Aorta (tissue), 5 donors: ENCODE measurements at places on chromosomes 6 and 20. TPM values are rescaled to one million over a fixed set of nuclear protein-coding genes. Genes with fewer than 3 reads are reported as not detected.
A peak's percentile ranks its signal among the peaks of the same experiment; 100 is the strongest.

The SOBP gene
- total RNA-seq, result 20.2 TPM

The SGK2 gene
- total RNA-seq, result 3.4 TPM

The HDGFL1 gene
- not detected for total RNA-seq

The COL9A3 gene
- total RNA-seq, result 6.5 TPM

DNA sequence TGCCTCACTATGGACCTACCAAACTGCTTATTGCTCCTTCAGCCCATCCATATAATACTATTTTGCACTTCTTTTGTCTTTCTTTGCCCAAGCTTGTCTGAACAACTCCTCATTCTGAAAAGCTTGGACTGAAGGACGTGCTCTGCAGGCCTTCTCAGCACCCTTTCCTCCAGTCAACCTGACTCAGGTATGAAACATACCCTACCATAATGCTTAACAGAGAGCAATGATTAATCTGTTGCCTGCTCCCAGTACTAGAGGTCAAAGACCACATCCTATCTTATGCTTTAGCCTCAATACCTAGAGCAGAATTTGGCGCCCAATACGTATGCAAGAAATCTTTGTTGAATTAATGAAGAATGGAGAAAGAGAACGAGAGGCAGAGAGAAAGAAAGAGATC is 55.2 kb downstream of the ATXN1 start:
- H3K4me1 ChIP-seq, result peaks cover 3% of the 10 kb centered on the region
- no peak overlapping the region for H3K27ac ChIP-seq
- no peak overlapping the region for H3K4me3 ChIP-seq

DNA sequence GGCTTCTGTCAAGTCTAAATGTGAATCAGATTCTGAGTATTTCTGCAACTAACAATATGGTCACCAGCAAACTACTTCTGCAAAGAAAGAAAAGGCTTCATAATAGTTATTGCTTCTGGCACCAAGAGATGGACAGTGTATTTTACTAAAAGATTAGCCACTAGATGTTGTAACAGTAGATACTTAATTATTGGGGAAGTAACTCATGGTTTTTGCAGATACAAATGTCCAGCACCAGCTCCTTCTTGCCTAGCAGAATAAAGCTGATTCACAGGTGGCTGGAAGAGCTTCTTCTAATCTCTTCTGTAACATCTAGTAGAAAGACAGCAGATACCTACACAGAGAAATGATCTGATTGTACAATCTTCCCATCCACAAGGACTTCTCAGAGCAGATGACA is 21.2 kb downstream of the ATXN1 start:
- H3K27ac ChIP-seq, result no peak overlapping the region
- no peak for DNase-seq
- no peak overlapping the region for H3K4me3 ChIP-seq

GRCh38 chr20:1568163-1568490 is 10.6 kb upstream of the SIRPD start:
- no peaks in the 10 kb centered on the region for H3K36me3 ChIP-seq
- no peak overlapping the region for H3K4me3 ChIP-seq
- no peak for DNase-seq
- no peak overlapping the region for H3K27ac ChIP-seq
- H3K4me1 ChIP-seq, result no peaks in the 10 kb centered on the region

DNA sequence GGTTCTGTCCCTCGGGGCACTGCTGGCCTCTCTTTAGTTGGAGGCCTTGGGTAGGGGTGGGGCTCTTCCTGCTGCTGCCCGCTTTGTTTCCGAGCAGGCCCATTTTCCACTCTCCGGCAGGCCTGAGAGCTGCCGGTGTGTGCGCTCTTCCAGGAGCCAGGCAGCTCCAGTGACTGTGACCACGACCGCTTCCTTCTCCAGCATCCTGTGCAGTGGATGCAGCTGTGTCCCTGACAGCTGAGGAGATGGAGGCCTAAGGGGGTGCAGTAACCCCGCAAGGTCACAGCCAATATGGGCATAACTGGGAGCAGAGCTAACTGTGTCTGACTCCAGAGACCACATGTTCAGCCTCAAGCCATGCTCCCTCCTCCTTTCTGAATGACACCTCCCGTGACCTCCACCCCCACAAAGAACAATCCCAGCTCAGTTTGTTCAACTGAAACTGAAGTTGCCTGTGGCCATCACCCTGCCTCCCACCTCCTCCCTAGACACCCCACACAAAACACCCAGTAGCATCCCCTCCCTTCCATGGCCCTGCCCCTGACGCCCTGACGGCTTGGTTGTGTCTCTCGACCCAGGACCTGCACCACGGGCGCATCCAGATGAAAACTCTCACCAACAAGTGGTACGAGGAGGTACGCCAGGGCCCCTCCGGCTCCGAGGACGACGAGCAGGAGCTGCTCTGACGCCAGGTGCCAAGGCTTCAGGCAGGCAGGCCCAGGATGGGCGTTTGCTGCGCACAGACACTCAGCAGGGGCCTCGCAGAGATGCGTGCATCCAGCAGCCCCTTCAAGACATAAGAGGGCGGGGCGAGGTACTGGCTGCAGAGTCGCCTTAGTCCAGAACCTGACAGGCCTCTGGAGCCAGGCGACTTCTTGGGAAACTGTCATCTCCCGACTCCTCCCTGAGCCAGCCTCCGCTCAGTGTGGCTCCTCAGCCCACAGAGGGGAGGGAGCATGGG is 27.8 kb downstream of the SPATA2 start:
- no peaks in the 10 kb centered on the region for H3K4me1 ChIP-seq
- DNase-seq, result no peak
- peak overlapping the region; percentile 78 for H3K27ac ChIP-seq
- peaks cover 2% of the 10 kb centered on the region for H3K36me3 ChIP-seq

DNA sequence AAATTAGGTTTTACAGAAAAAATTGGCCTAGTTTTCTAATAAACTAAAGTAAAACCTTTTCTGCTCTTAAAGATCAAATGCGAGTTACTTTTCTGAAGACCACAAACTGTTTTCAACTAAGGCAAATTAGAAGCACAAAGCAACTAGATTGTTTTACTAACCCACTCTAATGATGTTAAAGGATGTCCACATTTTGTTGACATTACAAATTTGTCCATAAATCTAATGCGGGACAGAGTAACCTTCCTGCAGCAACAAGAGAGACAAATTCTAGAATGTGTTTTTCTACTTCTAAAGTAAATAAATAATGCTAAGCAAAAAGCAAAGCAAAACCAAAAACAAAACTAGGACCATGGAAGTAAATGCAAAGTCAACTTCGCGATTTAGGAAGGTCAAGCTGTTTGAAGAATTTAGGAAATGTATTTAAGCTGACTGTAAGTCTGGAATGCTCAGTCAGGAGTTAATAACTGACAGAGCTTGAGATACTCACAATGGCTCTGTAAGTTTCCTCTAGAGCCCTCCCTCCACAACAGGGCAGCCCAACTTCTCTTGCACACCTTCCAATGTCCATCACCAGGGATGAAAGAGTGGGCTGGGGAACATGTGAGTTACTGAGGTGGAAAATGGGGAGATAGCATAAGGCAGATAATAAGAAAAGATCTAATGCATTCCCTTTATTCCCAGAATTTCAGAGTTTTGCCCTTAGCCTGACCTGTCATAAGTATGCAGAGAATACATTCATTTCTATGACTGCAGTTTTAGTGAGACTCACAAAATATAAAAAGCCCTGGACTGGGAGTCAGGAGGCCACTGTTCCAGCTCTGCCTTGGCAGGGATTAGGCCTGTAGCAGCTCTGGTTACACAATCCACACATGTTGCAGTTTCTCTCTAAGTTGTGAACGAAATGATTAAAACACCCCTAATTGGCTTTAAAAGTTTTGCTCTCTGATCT is 158.8 kb downstream of the FOXA2 start:
- no peaks in the 10 kb centered on the region for H3K27me3 ChIP-seq
- H3K4me3 ChIP-seq, result no peak overlapping the region
- H3K27ac ChIP-seq, result no peak overlapping the region
- H3K4me1 ChIP-seq, result no peaks in the 10 kb centered on the region

- H3K4me3 ChIP-seq, result no peak overlapping the region
- H3K27me3 ChIP-seq, result no peaks in the 10 kb centered on the region
- no peak for DNase-seq
- H3K27ac ChIP-seq, result peak overlapping the region; percentile 70
- no peaks in the 10 kb centered on the region for H3K4me1 ChIP-seq
These were observed 41.1 kb upstream of the MAP3K4 start for GRCh38 chr6:160950507-160950906.

GRCh38 chr6:166944666-166945256 is 11.6 kb downstream of the RNASET2 start:
- no peak overlapping the region for H3K4me3 ChIP-seq
- H3K27me3 ChIP-seq, result no peaks in the 10 kb centered on the region
- DNase-seq, result no peak
- no peaks in the 10 kb centered on the region for H3K4me1 ChIP-seq
- peaks cover 4% of the 10 kb centered on the region for H3K36me3 ChIP-seq

DNA sequence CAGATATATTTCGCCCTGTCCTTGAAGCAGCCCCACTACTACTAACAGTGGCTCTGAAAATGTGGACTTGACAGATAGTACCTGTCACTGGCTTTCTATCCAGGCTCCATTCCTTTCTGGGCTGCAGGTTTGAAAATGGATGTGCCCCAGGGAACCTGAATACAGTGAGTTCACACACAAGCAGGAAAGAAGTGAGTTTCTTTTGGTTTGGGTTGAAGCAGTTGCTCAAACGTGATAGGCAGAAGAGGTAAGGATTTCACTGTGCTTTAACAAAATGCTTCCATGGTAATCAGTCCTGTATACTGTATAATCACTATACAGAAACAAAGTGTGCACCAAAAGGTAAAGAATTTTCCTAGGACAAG is 382.9 kb downstream of the PRKN start:
- no peak overlapping the region for H3K4me3 ChIP-seq
- no peak overlapping the region for H3K27ac ChIP-seq
- H3K27me3 ChIP-seq, result no peaks in the 10 kb centered on the region

GRCh38 chr6:33314515-33314942 is 651 bp upstream of the TAPBP start:
- DNase-seq, result peak; percentile 89
- no peaks in the 10 kb centered on the region for H3K4me1 ChIP-seq
- H3K36me3 ChIP-seq, result peaks cover 2% of the 10 kb centered on the region
- H3K27me3 ChIP-seq, result no peaks in the 10 kb centered on the region
- H3K27ac ChIP-seq, result peak overlapping the region; percentile 36
- H3K4me3 ChIP-seq, result peak overlapping the region; percentile 91

DNA sequence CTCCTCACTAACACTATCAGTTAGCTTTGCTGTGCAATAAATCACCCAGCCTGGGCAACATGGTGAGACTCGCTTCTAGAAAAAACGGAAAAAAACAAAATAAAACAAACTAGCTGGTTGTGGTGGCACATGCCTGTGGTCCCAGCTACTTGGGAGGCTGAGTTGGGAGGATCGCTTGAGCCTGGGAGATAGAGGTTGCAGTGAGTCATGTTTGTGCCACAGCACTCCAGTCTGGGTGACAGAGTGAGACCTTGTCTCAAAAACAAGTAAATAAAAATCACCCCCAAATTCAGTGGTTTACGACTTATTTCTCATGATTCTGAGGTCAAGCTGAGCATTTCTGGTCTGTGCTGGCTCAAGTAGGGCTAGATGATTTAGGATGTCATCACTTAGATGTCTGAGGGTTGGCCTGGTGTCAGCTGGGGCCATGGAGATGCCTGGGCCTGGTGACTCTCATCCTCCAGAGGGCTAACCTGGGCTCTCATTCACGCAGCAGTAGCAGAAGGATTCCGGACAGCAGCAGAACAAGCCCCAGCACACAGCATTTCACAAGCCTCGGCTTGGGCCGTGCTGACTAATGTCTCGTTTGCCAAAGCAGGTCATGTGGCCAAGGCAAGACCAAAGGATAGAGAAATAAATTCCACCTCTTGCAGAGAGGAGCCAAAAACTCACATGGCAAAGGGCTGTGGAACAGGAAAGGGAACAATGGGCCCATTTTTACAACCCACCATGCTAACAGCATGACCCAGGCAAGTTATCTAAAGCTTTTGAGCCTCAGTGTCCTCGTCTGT is 32.5 kb downstream of the MGME1 start:
- DNase-seq, result peak; percentile 86
- no peaks in the 10 kb centered on the region for H3K36me3 ChIP-seq
- H3K4me3 ChIP-seq, result no peak overlapping the region
- no peaks in the 10 kb centered on the region for H3K27me3 ChIP-seq
- H3K4me1 ChIP-seq, result no peaks in the 10 kb centered on the region

DNA sequence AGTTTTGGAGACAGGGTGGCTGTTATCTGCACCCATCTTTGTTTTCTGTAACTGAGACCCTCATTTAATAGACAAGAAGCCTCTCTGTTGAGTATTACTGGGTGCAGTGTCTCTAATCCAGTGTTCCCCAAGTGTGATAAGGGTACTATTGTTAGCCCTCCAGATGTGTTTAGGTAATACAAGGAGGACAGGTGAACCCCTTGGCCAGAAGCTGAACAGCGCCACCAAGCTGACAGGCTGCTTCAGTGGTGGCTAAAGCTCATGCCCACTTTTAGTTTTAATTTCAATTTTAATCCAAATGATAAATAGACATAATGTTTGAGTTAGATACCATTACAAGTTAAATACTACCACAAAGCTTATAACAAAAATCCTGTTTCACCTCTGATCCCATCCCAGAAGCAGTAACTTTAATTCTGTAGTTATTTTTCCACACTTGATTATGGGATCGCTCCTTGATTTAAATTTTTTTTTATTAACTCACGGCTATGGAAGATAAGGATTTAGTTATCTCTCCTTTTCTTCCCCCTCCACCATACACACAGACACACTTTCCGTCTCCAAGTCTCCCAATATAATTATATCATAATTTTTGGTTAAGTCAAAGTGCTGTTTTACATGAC is 8.4 kb upstream of the STK35 start:
- no peak overlapping the region for H3K4me3 ChIP-seq
- DNase-seq, result no peak
- H3K4me1 ChIP-seq, result no peaks in the 10 kb centered on the region
- no peak overlapping the region for H3K27ac ChIP-seq

GRCh38 chr20:37562695-37563480 is 35.2 kb upstream of the BLCAP start:
- H3K36me3 ChIP-seq, result no peaks in the 10 kb centered on the region
- no peak for DNase-seq
- no peaks in the 10 kb centered on the region for H3K27me3 ChIP-seq
- no peaks in the 10 kb centered on the region for H3K4me1 ChIP-seq

DNA sequence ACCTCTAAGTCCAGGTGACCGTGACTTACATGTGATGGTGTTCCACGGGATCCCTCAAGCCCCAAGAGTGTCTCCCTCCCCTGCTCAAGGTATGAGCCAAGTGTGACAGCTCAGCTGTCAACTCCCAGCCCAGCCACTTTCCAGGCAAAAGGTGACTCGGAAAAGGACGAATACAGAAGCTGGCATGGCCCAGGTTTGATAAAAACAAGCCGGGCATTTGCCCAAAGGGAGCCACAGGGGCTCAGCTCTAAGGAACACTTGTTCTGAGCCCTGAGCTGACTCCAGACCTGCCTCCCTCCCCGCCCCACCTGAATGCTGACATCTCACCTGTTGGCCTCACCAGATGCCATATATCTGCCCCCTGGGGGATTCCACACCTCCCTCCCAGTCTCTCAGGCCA is 43.0 kb upstream of the BPIFA2 start:
- no peak overlapping the region for H3K4me3 ChIP-seq
- no peak overlapping the region for H3K27ac ChIP-seq
- H3K4me1 ChIP-seq, result no peaks in the 10 kb centered on the region
- no peak for DNase-seq
- H3K36me3 ChIP-seq, result no peaks in the 10 kb centered on the region
- no peaks in the 10 kb centered on the region for H3K27me3 ChIP-seq

- no peaks in the 10 kb centered on the region for H3K36me3 ChIP-seq
- DNase-seq, result no peak
- H3K27ac ChIP-seq, result no peak overlapping the region
- peaks cover 3% of the 10 kb centered on the region for H3K27me3 ChIP-seq
These were observed 436.7 kb downstream of the RNF144B start for GRCh38 chr6:18823782-18824386.
